ENCODE measurements at places on chromosomes 11 and 22.
A peak's percentile ranks its signal among the peaks of the same experiment; 100 is the strongest.

DNA sequence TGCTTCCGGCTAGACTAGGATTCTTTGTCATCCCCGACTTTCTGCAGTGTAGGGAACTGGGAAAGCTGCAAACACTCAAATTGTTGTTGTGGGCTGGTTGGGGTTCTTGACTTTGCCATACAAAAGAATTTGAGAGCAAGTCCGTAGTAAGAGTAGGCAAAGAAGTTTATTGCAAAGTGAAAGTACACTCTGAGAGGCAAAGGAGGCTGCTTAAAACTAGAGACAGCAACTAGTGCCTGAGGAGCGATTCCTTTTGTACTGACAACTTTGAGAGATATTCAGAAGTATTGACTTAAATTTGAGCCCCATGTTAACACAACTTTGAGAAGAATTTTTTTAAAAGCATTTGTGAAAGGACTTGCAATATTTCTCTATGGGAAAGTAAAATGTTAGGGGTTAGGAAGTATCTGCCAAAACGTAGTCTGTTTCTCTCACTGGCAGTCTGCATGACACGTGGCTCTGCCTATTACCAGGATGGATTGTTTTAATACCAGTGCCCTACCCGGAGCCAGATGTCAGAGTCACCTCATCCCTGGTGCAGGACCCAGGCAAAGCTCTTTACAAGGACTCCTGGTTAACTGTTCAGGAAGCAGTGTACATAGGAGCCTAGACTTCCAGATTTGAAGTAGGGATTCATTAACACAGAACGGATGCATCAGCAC, 85.0 kb upstream of the CLPB start:
- H3K27me3 ChIP-seq, result no peaks in the 10 kb centered on the region
- no peaks in the 10 kb centered on the region for H3K4me1 ChIP-seq
- H3K4me3 ChIP-seq, result no peak overlapping the region
- no peak for DNase-seq
- no peak overlapping the region for H3K27ac ChIP-seq

- H3K4me1 ChIP-seq, result no peaks in the 10 kb centered on the region
- no peak for DNase-seq
- H3K36me3 ChIP-seq, result no peaks in the 10 kb centered on the region
- no peak overlapping the region for H3K4me3 ChIP-seq
- H3K27me3 ChIP-seq, result no peaks in the 10 kb centered on the region
Measured at GRCh38 chr11:128845334-128845780, 21.7 kb downstream of the KCNJ1 start.

- no peaks in the 10 kb centered on the region for H3K4me1 ChIP-seq
- H3K36me3 ChIP-seq, result no peaks in the 10 kb centered on the region
- DNase-seq, result peak; percentile 80
- peak overlapping the region; percentile 40 for H3K4me3 ChIP-seq
- H3K27me3 ChIP-seq, result peaks cover 2% of the 10 kb centered on the region
Measured at GRCh38 chr11:2930704-2931419, 1.6 kb upstream of the PHLDA2 start.

- peak; percentile 14 for DNase-seq
- no peak overlapping the region for H3K27ac ChIP-seq
- peaks cover 3% of the 10 kb centered on the region for H3K36me3 ChIP-seq
Measured at GRCh38 chr11:114447892-114448291, 8.6 kb downstream of the REXO2 start.

DNA sequence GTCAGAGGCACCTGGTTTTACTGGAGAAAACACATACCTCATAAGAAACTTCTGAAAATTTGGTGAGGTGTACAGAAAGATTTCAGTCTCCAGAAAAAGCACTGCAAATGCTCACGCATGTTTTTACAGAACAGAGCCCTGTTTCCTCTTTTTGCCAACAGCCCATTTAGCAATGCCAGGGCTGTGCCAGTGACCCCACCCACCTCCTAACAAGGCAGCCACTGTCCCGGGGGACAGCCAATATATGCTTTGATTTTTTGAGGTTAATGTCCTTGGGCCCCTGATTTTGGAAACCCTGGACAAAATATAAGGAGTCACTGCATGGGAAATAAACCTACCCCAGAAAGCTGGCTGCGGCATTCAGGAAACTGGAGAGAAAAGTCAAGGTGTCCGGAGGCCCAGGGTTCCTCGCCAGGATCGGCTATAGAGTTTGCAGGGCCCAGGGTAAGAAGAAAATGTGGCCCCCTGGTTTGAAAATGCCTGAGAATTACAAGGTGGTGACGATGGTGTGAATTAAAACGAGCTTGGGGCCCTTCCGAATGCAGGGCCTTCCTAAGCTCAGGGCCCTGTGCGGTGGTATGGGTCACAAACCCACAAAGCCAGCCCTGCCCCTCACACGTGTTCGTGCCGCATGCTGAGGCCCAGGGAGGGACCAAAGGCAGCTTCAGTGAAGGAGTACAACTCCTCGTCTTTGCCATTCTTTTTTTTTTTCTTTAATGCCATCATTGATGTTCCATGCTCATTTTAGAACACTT, 71.1 kb upstream of the WNT7B start:
- peaks cover 39% of the 10 kb centered on the region for H3K4me1 ChIP-seq
- H3K36me3 ChIP-seq, result no peaks in the 10 kb centered on the region
- DNase-seq, result no peak
- no peaks in the 10 kb centered on the region for H3K27me3 ChIP-seq
- no peak overlapping the region for H3K27ac ChIP-seq

GRCh38 chr11:117859061-117859460, 17.4 kb downstream of the FXYD6 start:
- no peak overlapping the region for H3K4me3 ChIP-seq
- DNase-seq, result no peak
- H3K27ac ChIP-seq, result no peak overlapping the region
- H3K36me3 ChIP-seq, result no peaks in the 10 kb centered on the region
- H3K27me3 ChIP-seq, result no peaks in the 10 kb centered on the region
- no peaks in the 10 kb centered on the region for H3K4me1 ChIP-seq

Data from kidney (tissue), 22 donors.